Stimulated activated CD4-positive, alpha-beta T cell treated with anti-CD3 and anti-CD28 coated beads, Interleukin-1b, Interleukin-23, amount 100 ng/mL, for 48 hours (primary cell): ENCODE measurements at places on chromosomes 1 and 21.
A peak's percentile ranks its signal among the peaks of the same experiment; 100 is the strongest.

GRCh38 chr1:18582890-18583289, 47.8 kb upstream of the PAX7 start:
- DNase-seq: no peak

DNA sequence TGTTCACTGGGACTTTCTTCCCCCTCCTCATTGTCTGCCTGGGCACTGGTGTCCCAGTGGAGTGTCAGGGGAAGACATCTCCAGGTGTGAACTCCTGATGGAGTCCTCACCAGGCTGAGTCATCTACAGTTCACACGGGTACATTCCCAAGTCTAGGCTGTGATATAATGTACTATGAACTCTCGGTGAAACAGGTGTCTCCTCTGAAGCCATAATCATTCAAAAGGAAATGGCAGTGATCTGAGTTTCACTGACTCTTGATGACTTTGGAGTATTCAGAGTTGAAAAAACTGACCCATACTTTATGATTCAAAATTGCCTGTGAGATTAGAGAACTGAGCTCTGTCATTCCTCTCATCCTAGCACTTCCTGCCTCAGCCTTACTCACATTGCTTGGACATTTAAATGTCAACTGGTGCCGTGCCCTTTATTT, 9.1 kb downstream of the LAMC2 start:
- no peak for DNase-seq

DNA sequence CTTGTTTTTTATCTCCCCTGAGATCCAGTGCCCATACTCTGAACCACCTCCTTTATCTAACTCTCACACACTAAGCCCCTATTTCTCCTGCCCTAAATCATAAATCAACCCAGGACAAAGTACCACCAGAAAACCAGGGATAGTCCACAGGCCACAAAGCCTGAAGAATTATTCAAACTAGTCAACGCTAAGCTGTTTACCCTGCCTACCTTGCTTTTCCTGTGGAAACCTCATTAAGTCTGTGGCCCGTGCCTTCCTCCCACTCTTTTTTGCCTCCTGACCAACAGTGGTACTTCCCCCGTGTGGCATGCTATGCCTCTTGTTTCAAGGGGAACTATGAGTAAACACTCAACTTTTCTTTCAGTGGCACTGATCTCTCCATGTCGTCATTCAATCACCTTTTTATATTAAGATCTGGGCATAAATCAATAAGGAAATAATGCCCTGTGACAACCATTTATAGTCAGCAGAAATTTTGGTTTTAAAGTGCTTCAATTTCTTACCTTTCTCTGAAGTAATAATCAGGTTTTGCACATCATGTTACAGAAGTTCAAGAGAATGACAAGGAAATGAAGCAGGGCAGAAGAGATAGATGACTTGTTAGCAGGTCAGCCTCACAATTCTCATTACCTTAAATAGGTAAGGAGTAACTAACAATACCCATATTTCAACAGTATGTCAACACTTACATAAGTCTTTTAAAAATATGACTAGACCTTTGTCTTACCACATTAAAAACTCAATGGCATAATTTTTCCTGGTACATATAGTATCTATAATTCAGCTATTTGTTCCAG, 32.1 kb downstream of the EYA3 start:
- peak; percentile 78 for DNase-seq

- DNase-seq: no peak
Measured at GRCh38 chr1:206121269-206121668, 4.1 kb upstream of the AVPR1B start.

DNA sequence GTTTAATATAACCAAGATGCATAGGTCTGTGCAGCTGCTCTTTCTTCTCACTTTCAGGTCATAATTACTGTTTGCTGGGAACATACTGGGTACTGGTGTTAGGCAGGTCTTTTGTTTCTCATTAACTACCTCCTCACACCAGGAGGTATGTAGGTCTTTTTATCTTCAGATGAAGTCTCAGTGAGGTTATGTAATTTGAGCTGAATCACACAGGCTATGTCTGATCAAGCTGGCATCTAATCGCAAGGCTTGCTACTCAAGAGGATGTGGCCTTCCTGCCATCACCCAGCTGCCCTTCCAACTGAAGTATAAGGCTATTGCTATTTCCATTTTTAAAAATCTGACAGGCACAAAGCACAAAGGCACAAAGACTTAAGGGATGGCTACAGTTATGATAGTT, 96.4 kb downstream of the RUNX1 start:
- no peak for DNase-seq

GRCh38 chr1:26535201-26535600, 5.6 kb downstream of the RPS6KA1 start:
- no peak for DNase-seq

GRCh38 chr21:27219068-27219467, 252.2 kb upstream of the ADAMTS5 start:
- no peak for DNase-seq
